Heart left ventricle (tissue), 16 donors: ENCODE measurements at places on chromosomes 5 and 9. TPM values are rescaled to one million over a fixed set of nuclear protein-coding genes. Genes with fewer than 3 reads are reported as not detected.

Gene GABRG2
- total RNA-seq = not detected

Gene PCDHB13
- 3.9 TPM for total RNA-seq

Gene ISL1
- not detected for total RNA-seq

Gene ARL14EPL
- not detected for total RNA-seq

Gene LIFR
- total RNA-seq = 34.2 TPM

Gene TAF11L13
- total RNA-seq = not detected

Gene PCDHB7
- total RNA-seq = 0.52 TPM

Gene EFCAB9
- not detected for total RNA-seq

- no peak for DNase-seq
These were observed 82.6 kb downstream of the MYO10 start for GRCh38 chr5:16853518-16853917.

GRCh38 chr5:176743136-176743861 lies 67.1 kb upstream of the UNC5A start:
- no peak for DNase-seq

- DNase-seq = no peak
These were observed 88.4 kb downstream of the LMNB1 start for GRCh38 chr5:126865299-126865698.

- DNase-seq = no peak
These were observed 41.3 kb upstream of the CEP72 start for GRCh38 chr5:570886-571285.

- no peak for DNase-seq
These were observed 195.2 kb upstream of the PTGER4 start for GRCh38 chr5:40484495-40484894.

DNA sequence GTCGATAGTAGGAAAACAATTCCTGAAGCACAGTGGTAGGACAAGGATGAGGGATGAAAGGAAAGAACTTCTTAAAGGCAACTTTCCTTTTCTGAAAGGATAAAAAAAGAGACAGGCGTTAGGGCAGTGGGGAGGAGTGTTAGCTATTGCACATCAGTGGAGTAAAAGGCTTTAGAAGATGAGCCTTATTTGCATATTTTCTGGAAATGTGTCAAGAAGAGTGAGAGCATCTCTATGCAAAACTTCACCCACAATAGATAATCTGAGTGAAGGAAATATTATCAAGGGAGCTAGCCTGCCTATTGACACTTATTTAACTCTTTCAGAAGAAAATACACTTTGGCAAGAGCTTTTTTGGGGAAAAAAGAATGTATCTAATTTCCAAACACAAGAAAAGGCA lies 151.6 kb downstream of the MACIR start:
- no peak for DNase-seq

- no peak for DNase-seq
These were observed 9.1 kb downstream of the NIPAL4 start for GRCh38 chr5:157469073-157469472.

- peak; percentile 66 for DNase-seq
These were observed 16.4 kb downstream of the JADE2 start for GRCh38 chr5:134541736-134542376.

DNA sequence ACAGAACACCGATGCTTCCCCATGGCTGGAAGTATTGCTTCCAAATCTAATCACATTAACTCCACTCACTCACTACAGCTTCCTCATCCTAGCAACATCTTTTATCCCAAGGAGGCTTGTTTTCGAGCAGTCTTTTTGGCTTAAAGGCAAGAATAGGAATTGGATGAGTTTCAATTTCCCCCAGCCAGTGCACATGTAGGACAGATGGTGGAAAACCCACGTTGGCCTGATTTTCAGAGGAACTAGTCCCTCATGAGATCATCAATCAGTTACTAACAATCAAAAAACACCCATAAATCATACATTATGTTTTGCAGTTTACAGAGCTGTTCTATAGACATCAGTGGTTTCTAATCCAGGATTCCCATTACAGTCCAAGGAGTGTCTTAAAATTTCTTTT lies 48.5 kb upstream of the AGXT2 start:
- no peak for DNase-seq

DNA sequence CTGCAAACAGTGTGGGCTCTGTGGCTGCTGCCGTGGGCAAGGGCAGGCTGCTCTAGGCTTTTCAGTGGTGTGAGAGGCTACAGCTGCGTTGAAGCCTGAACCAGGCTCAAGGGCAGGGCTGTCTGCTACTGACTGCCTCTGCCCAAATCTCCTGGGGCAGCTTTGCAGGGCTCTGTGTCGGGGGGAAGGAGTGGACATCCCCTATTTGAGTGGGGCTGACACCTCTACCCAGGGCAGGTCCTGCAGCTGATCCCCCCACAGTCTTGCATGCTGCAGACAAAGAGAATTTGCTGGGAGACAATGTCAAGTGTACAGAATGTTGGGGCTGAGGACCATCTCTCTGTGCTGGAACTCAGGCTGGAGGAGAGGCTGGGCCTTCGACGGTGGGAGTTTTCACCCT lies 240.2 kb downstream of the PBX3 start:
- DNase-seq = no peak

DNA sequence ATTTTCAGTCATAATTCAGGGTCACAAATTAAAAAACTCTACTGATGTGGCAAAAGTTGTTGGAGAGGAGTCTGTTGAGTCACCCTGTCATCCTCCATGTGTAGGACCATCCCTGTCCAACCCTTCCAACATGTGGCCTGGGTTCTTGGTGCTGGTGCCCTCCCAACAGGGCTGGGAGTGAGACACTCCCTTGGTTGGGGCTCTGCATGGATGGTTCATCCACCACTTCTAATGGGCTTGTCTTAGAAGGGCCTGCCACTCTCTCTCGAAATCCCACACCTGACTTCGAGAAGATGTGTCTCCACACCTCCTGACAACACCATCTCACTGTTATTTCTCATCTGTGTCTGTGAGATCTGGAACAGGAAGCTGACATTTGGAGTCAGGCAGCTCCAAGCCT lies 312.2 kb upstream of the IRX4 start:
- DNase-seq = no peak

GRCh38 chr5:176895831-176896230 lies 3.3 kb downstream of the HK3 start:
- no peak for DNase-seq

DNA sequence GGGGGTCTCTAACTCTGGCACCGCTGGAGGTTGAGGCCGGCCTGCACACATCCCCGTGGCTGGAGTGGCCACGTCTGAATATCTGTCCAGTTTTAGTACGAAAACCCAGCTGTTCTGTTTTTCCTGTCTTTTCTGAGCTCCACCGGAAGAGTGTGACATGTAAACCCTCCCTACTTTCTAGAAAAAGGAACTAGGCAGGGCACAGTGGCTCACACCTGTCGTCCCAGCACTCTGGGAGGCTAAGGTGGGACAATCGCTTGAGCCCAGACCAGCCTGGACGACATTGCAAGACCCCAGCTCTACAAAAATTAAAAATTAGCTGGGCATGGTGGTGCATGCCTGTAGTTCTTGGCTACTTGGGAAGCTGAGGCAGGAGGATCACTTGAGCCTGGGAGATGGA lies 8.2 kb upstream of the PHYKPL start:
- no peak for DNase-seq

DNA sequence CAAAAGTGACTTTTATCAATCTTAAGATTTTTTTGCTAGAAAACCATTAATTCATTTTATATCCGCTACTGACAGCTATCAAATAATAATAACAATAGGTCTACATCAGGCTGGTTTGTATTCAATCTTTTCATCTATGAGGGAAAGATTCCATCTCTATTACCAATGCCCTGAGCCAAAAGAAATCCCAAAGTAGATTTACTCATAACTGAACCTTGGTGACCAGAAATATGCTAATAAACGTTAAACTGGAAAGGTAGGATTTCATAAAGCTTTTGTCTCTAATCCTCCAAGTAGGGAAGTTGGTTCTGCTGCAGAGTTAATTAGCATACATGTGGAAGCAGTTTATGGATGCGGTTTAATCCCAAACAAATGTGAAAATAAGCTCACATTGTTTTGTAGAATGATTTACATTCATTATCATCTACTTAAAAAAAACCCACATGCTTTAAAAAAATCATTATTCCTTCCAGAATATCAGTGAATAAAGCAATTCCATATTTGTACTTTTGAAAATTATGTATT lies 715.5 kb downstream of the CETN3 start:
- DNase-seq = no peak

- DNase-seq = peak; percentile 35
These were observed 132.4 kb upstream of the OTULINL start for GRCh38 chr5:14449052-14449661.

- peak; percentile 68 for DNase-seq
These were observed 995 bp downstream of the IPPK start for GRCh38 chr9:92668746-92669526.

DNA sequence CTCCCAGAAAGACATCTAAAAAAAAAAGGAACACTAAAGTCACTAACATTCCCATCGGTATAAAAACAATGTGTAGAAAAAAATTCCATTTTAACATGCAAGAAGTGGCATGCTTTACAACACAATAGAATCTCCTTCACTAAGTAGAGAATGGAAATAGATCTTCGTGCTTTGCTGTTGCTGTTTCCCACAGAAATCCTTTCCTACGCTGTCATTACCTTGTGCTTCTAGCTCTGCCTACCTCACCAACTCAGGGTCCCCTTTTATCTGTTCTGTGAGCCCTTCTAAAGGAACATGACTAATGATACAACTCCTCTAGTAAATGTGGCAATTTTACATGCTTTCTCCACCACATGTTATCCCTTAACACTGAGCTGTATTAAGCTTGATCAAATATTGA lies 202.9 kb downstream of the MCTP1 start:
- no peak for DNase-seq

DNA sequence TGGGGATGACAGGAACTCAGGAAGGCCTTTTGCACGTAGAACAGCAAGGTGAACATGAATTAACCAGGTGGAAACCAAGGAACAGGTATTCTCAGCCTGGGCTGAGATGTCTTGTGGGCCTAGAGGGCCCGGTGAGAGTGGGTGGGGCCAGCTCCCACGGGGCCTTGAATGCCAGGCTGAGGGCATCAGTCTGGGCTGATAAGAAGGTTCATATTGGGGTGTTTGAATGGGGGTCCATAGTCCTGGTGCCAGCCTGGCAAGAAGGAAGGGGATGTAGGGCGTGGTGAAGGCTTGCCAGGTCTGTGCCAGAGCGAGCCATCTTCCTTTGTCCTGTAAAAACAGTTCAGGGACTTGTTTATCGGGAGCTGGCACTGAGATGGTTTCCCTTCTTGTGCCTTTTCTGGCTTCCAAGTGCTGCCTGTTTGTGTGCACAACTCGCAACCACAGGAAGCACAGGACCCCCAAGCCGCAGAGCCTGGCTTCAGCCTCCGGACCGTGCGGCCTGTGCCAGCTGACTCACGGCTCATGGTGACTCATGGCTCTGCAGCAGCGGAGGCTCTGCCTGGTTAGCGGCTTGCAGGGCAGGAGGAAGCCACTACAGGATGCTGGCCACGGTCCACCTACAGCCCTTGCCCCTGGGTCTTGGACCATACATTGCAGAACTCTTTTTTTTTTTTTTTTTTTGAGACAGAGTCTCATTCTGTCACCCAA lies 2.4 kb downstream of the CARD19 start:
- DNase-seq = peak; percentile 72

- DNase-seq = no peak
These were observed 20.8 kb upstream of the COL15A1 start for GRCh38 chr9:98922721-98923435.

GRCh38 chr9:71734950-71735349 lies 33.4 kb downstream of the CEMIP2 start:
- no peak for DNase-seq
